ENCODE measurements at places on chromosomes 2 and 18.

- H3K27ac ChIP-seq = no peak overlapping the region
- H3K36me3 ChIP-seq = no peaks in the 10 kb centered on the region
- no peak for DNase-seq
- H3K27me3 ChIP-seq = no peaks in the 10 kb centered on the region
Observed at GRCh38 chr2:240374085-240374907, 61.2 kb upstream of the GPC1 start.

DNA sequence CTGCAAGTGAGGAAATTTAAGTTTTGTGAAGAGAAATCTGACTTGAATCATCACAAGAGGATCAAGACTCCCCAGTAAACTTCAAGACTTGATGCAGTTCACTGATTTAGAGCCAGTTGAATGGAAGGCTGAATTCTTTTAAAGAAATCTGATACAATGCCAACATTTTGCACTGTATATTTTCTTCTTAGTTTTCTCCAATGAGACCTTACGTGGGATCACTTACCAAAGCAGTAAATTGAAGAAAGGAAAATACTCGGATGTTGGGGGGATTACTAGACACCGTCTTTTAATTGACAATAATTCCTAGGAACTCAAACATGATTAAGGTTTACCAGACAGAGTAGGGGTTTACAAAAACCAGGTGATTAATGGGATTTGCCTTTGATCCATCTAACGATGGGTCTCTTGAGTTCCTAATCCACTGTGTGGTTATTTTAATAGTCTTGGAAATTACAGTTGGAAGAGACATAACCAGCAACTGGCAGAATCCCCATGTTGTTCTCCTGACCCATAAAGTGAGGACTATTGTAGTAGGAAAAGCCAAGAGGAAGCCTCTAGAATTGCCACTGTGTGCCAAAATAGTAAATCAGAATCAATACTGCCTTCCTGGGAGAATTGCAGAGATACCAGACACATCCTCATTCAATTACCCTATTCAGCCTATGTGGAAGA, 354.5 kb downstream of the PID1 start:
- DNase-seq = no peak
- no peaks in the 10 kb centered on the region for H3K4me1 ChIP-seq
- H3K36me3 ChIP-seq = no peaks in the 10 kb centered on the region
- H3K4me3 ChIP-seq = no peak overlapping the region
- no peaks in the 10 kb centered on the region for H3K27me3 ChIP-seq
- no peak overlapping the region for H3K27ac ChIP-seq

DNA sequence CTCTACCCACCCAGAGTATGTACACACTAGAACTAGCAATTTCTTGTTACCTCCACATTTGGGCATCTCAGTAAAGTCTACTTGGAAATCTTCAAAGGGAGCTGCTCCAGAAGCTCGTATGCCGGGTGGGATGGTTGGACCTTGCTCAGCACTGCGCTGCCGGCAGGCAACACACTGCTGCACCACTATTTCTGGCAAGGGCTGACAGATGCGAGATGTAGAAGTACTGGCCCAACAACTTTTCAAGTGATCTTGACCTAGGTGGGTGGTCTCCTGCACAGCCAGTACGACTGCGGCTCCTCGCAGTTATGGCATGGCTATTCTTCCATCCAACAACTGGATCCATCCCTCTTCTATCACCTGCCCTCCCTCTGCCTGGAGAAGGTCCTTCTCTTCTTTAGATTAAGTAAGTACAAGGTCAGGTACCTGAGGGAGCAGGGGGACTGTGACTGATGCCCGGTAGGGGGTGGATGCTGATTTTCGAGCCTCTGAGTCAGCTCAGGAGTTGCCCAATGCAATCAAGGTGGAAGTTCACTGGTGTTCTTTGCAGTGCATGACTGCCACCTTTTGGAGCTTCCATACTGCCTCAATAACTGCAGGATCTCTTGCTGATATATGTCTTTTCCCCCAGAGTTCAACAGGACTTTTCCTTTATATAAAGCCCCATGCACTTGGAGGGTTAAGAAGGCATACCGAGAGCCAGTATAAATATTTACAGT, 100.4 kb upstream of the SLC1A4 start:
- no peak for DNase-seq
- no peaks in the 10 kb centered on the region for H3K4me1 ChIP-seq
- no peaks in the 10 kb centered on the region for H3K36me3 ChIP-seq
- no peak overlapping the region for H3K4me3 ChIP-seq

DNA sequence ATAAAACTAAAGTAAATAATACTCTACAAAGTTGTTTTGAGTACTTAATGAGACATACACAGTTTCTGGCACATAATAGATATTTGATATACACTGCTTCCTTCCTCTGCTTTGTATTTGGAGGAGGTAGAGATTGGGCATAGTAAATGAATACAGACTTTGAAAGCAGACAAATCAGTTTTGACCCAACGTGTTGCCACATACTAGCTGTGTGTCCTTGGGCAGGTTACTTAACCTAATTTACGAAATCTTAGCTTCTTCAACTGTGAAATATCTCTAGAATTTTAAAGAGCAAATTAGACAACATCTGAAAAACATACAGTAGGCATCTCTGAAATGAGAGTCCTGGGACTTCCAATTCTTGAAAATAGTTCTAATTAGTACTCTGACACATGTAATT, 425.4 kb downstream of the TGIF1 start:
- no peaks in the 10 kb centered on the region for H3K36me3 ChIP-seq
- DNase-seq = no peak
- H3K4me3 ChIP-seq = no peak overlapping the region
- H3K27me3 ChIP-seq = no peaks in the 10 kb centered on the region
- no peak overlapping the region for H3K27ac ChIP-seq

- no peaks in the 10 kb centered on the region for H3K36me3 ChIP-seq
- DNase-seq = no peak
- H3K4me3 ChIP-seq = no peak overlapping the region
Observed at GRCh38 chr2:30356071-30356470, 91.0 kb upstream of the LCLAT1 start.

DNA sequence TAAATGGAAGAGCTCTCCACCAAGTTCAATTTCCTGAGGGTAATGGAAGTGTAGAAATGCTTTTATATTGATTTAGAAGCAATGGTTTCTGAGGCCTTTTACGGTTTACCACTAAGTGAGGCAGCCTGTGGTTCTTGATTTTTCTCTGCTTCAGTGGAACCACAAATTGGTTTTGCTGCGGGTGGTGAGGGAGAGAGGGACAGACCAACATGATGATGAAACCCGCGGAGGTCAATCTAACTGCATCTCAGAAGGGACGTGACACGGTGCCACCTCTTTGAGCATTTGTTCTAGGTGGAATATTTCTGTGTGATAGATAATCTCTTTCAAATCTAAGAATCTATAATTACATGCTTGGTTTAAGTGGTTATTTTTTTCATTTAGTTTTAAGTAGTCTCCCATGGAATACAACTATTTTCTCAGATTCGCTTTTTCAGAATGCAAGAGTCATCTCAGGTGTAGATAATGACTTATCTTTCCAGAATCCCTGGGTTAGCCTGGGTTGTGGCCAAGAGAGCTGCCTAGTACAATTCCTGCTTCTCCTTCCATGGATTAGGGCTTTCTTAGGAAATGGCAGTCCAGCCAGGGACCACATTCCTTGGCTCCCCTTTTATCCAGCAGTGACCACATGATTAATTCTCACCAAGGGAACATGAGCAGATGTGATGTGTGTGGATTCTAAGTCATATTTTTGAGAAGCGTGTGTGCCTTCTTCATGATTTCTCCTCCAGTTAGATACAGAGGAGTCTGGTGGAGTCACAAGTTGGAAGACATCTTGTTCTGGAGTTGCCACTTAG, 52.5 kb downstream of the KCNE4 start:
- no peak overlapping the region for H3K4me3 ChIP-seq
- no peaks in the 10 kb centered on the region for H3K27me3 ChIP-seq
- no peak overlapping the region for H3K27ac ChIP-seq

DNA sequence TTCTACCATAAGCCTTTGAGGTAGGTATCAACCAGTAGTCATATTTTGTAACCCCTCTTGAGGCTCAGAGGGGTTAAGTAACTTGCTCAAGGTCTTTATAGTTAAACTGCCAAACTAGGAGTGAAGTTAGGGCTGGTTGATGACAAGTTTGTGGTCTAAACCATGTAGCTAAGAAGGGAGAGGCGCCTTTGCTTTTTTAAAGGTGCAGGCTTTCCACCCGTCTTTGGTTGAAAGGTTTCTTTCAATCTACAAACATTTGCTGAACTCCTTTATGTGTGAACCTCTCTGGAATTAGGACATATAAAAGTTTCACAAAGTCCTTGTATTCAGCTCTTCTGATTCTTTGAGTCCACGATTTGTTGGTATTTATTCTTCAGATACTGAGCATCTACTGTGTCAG, 2.4 kb upstream of the MTA3 start:
- H3K27me3 ChIP-seq = no peaks in the 10 kb centered on the region
- H3K27ac ChIP-seq = no peak overlapping the region
- H3K4me1 ChIP-seq = peaks cover 10% of the 10 kb centered on the region
- DNase-seq = no peak
- H3K4me3 ChIP-seq = no peak overlapping the region

DNA sequence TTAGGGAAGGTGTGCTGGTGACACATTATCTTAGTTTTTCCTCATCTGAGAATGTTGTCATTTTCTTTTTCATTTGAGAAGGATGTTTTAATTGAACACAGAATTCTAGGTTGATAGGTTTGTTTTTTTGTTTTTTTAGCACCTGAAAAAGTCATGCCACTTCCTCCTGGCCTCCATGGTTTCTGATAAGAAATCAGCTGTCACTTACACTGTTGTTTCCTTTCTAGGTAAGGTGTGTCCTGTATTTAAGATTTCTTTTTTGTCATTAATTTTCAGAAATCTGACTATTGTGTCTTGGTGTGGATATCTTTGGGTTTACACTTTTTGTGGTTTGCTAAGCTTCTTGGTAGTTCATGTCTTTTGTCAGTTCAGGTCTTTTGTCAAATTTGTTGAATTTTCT, 99.3 kb downstream of the ROCK1 start:
- DNase-seq = no peak
- H3K27me3 ChIP-seq = no peaks in the 10 kb centered on the region
- H3K27ac ChIP-seq = no peak overlapping the region
- no peak overlapping the region for H3K4me3 ChIP-seq
- peaks cover 70% of the 10 kb centered on the region for H3K36me3 ChIP-seq

DNA sequence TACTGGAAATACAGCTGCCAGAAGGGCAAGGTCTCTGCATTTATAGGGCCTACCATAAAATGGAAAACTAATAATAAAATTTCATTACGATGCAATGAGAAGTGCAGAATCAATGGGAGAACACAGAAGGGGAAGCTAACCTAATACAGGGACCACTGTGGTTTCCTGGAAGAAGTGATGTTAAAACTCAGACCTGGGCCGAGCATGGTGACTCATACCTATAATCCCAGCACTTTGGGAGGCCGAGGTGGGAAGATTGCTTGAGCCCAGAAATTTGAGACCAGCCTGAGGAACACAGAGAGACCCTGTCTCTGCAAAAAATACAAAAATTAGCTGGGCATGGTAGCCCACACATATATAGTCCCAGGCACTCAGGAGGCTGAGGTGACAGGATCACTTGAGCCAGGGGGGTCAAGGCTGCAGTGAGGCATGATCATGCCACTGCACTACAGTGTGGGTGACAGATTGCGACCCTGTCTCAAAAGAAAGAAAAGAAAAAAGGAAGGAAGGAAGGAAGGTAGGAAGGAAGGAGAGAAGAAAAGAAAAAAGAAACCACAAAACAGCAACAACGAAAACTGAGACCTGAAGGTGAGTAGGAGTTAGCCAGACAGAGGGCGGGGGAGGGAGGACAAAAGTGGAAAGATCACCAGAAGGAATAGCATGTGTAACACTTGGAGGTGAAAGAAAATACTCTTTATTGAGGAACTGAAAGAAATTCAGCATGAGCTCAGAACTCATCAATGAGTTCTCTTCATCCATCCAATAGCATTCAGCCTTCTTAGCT, 58.3 kb upstream of the DTNA start:
- no peak for DNase-seq
- H3K27me3 ChIP-seq = no peaks in the 10 kb centered on the region
- H3K4me3 ChIP-seq = no peak overlapping the region
- H3K4me1 ChIP-seq = no peaks in the 10 kb centered on the region
- no peaks in the 10 kb centered on the region for H3K36me3 ChIP-seq
- no peak overlapping the region for H3K27ac ChIP-seq

Data from CD4-positive, CD25-positive, alpha-beta regulatory T cell (primary cell).